T-helper 2 cell (primary cell): ENCODE measurements at places on chromosomes 4 and X.

- DNase-seq = no peak
Observed at GRCh38 chr4:165457793-165458192, 79.0 kb downstream of the CPE start.

DNA sequence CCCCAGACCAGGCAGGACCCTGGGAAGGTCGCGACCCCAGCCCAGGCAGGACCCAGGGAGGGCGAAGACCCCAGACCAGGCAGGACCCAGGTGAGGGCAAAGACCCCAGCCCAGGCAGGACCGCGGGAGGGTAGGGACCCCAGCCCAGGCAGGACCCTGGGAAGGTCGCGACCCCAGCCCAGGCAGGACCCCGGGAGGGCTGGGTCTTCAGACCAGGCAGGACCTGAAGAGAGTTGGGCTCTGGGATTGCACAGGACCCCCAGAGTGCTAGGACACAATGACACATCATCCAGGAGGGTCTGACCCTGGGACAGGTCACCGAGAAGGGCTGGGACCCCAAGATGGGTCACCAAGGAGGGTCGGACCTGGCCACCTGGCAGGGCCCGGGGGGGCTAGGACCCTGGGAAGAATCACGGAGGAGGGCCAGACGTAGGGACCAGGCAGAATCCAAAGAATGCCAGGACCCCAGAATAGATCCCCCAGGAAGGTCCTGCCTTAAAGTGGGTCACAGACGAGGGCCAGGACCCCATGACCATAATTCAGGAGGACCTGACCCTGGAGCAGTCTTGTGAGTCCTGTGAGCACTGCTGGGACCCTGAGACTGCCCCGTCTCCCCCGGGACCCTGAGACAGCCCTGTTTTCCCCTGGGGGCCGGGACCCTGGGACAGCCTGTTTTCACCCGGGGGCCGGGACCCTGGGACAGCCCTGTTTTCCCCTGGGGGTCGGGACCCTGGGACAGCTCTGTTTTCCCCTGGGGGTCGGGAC lies 1.4 kb downstream of the PCGF3 start:
- no peak for DNase-seq

- DNase-seq = no peak
Observed at GRCh38 chr4:101142259-101142658, 205.1 kb downstream of the PPP3CA start.

DNA sequence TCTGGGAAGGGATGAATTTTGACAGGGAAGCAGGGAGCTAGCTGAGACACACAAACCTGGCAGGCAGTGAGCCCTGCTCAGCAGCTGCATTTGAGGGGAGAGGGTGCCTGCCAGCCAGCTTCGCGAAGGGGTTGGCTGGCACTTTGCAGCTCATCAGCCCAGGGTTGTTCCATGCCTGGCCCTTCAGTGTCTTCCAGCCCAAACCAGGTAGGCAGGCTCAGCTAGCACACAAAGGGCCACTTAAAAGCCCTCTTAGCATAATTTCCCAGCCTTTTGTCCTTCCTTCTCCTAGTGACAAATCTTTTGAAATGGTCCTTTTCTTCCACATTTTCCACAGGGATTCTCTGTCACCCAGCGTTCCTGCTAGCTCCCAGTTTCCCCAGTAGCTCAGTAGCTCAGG lies 4.3 kb upstream of the FRMPD3 start:
- DNase-seq = no peak

- DNase-seq = no peak
Observed at GRCh38 chrX:134388161-134389109, 71.5 kb upstream of the HPRT1 start.

- DNase-seq = no peak
Observed at GRCh38 chrX:49089553-49089952, 9.9 kb upstream of the WDR45 start.

- no peak for DNase-seq
Observed at GRCh38 chrX:119756926-119757635, 1.3 kb upstream of the SOWAHD start.

GRCh38 chr4:132071815-132072214 lies 1077.3 kb upstream of the PCDH10 start:
- DNase-seq = no peak

DNA sequence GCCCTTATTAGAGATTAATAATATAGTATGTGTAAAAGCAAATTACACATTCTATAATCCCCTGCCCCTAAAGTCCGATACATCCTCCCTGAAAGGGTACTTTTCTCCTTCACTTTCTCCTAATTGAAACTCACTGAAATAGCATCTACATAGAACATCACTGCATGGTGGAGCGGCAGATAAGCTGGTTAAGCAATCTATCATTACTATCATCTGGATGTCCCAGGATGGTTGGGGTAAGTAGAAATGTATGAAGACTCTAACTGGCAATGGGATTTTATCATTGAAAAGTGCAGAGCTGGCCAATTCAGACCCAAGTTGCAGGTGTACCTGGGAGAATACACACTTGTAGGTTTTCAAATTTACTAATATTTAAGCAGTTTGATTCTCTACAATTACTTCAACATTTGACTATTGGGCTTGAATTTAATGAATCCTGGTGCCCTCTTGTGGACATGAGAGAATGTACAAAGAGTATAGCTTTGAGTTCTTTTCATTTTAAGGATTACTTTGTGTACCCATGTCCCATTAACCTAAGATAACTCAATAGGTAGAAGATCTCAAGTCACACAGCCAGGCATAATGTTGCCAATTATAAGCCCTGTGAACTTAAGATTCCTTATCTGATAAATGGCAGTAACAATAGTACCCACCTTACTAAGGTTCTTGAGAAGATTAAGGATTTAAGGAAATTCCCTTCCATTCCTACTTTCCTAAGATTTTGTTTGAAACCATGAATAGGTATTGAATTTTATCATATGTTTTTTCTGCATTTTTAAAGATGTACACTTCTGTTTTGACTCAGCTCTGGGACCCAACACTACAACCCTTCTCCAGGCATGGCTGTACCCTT lies 69.8 kb downstream of the SHROOM3 start:
- DNase-seq = peak; percentile 46

- DNase-seq = no peak
Observed at GRCh38 chr4:164524789-164525188, 229.1 kb upstream of the SMIM31 start.

DNA sequence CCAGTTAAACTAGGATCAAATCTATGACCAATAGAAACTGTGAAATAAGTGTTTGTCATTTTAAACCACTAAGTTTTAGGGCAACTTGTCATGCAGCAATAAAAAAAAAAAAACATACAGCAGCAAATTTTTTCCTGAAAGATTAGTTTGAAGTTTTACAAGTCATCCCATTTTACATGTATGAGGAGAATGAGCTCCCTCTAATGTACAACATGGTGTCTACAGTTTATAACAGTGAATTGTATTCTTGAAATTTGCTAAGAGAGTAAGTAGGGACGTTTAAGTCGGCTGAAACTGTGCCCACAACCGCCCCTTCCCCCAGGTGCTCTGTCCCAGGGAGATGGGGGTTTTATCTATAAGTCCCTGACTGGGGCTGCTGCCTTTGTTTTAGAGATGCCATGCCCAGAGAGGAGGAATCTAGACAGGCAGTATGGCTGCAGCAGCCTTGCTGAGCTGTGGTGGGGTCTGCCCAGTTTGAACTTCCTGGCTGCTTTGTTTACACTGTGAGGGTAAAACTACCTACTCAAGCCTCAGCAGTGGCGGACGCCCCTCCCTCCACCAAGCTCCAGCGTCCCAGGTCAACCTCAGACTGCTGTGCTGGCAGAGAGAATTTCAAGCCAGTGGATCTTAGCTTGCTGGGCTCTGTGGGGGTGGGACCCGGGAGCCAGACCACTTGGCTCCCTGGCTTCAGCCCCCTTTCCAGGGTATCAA lies 499.3 kb upstream of the CT83 start:
- DNase-seq = no peak

DNA sequence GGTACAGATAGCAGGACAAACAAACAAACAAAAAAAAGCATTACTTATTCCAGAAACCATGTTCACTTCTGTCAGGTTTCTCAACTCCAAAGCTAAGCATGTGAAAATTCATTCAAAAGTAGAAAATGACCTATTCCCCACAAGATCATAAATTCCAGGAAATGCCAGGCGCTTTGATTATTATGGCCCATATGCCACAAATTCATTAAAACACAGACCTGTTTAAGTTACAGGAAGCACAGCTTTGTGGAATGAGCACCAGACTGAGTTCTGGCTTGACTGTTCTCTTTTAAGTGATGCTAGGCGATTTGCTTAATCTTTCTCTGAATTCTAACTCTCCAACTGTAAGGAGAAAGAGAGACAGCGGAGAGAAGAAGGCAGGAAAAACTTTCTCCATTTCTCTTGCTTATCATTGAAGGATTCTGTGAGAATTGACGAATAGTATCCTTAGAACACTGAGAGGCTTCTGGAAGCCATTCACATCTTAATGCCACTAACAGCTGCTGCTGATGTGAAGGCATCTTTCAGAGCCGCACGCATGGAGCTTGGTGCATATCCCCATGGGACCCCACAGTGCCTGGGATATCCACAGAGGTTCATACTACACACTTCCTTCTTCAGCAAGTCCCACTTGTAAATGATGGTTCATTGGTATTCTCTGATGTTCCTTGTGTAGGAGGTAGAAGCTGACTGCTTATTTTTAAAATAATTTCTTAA lies 138.0 kb downstream of the ZNF674 start:
- DNase-seq = no peak

GRCh38 chr4:120544838-120545237 lies 377.7 kb downstream of the PRDM5 start:
- no peak for DNase-seq

DNA sequence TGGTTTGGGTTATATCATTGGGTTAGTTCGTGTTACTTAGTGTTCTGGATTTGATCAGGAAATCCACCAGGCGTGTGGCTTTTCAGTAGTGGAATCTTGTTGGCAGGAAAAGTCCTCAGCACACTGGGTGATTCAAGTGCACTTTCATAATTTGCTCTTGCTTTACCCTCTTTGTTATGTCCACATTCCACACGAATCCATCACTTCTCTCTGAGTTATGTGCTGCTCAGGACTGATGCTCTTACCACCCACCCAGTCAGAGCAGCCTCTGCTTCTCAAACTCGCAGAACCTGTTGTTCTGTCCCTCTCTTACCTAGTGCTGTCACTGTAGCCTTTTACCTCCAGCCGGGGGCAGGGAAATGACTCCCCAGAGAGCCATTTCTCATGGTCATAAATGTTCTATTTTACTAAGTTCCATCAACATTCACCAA lies 37.2 kb upstream of the SCRG1 start:
- DNase-seq = no peak

DNA sequence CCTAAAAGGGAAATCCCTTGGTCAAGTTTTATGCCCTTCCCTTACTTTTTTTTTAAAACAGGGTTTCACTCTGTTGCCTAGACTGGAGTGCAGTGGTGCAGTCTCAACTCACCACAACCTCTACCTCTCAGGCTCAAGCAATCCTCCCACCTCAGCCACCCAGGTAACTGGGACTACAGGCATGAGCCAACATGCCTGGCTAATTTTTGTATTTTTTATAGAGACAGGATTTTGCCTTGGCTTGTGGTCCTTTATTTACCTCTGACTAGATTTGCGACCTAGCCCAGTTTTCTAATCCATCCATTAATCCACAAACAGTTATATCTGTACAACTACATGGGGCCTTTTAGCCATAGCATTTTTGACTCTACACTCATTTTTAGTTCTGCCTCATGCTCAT lies 23.7 kb downstream of the CDS1 start:
- DNase-seq = no peak

DNA sequence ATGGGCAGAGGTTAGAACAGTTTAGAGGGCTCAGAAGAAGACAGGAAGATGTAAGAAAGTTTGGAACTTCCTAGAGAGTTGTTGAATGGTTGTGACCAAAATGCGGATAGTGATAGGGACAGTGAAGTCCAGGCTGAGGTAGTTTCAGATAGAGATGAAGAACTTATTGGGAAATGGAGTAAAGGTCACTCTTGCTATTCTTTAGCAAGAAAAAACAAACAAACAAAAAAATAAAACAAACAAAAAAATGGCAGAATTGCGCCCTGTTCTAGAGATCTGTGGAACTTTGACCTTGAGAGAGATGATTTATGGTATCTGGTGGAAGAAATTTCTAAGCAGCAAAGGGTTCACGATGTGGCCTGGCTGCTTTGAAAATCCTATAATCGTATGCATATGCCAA lies 185.1 kb upstream of the SFRP2 start:
- no peak for DNase-seq

DNA sequence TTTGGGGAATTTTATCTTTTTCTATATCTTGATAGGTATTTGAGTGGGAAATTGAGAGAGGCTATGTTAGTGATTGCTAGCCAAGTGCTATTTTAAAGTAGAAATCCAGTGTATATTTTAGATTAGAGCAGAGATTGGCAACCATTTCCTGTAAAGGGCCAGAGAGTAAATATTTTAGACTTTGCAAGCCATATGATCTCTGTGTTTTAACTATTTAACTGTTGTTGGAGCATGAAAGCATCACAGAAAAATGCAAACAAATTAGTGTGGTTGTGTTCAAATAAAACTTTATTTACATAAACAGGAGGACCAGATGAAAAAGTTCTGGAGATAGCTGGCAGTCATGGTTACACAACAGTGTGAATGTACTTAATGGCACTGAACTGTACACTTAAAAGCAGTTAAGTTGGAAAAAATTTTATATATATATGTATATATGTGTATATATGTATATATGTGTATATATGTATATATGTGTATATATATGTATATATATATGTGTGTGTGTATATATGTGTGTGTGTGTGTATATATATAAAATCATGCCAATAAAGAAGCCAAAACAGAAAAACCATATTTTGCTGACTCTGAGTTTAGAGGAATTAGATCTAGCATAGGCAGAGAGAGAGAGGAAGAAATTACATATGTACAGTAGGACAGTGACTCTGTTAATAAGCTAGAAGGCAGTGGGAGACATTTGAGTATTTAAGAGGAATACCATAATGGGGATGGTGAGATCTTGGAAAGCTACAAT lies 83.4 kb downstream of the TMEM164 start:
- no peak for DNase-seq

DNA sequence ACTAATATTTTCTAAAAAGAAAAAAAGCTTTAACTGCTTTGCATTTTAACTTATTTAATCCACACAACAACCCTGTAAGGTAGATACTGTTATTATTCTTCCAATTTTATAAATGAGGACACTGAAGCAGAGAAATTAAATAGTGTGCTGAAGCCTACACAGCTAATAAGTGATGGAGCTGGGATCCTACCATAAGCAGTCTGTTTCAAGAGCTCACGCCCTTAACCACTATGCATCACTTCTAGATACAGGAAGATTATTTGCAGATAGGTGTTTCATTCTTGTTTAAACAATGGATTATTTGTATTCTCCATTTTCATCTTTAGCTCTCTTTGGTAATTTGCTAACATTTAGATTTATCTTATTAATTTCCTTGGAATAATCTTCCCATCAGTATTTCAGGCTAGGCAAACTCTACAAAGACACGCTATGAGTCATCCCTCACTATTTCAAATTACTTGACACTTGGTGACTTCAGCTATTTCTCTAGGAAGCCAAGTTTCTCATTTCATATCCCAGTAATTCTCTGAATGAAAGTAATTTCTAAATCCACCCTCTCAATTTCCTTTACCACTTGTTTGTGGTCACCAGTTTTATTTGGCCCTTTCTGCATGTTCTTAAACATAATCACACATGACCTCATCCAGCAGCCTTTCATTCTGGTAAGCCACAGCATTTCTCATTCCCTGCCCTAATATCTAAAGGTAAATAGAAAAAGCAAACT lies 67.3 kb downstream of the ASB9 start:
- peak; percentile 52 for DNase-seq
